ENCODE measurements at places on chromosomes 7 and 10.

DNA sequence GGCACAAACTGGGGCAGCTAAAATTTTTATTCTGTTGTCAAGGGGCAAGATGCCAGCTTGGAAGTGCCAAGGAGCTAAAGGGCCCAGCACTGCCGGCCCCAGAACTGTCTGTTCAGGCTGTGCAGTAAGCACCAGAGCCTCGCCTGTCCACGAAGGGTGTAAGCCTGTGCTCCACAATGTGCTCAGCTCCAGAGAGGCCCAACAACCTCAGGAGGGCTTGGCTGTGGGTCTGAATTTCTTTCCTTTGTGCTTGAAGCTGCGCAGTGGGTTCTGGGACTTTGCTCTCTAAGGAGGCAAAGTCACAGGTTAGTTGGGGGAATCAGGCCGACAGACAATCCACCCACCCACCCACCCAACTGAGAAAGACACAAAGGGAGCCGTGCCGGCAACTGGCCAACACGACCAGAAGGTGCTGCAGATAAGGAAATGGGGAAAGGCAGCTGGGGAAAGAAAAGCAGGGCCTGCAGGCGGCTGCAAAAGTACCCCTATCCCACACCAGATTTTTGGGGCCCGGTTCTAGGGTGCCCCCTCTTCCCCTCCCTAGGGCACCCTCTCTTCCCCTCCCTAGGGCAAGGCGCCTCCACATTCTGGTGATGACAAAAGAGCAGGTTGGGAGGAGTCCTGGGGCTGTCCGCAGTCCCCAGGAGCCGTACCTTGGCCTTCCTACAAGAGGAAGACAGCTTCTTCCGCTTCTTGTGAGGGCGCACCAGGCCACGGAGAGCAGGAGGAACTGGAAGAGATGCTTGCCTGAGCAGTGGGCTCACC lies 7.7 kb downstream of the DDX56 start:
- DNase-seq: no peak

DNA sequence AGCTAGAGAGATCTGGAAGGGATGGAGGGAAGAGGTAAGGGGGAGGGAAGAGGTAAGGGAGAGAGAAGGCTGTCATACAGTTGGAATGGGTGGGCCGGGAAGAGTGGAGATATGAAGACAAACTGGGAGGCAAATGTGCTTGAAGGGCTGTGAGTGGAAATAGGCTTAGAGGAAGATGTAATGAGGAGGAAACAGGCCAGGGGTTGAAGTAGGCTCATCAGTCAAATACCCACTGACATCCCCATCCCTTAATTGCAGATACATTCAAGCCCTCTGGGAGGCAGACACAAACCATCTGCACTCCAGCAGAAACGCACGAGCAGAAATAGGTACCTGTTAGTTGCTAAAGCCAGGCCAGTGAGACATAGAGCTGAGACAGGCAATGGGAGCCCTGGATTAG lies 2.1 kb downstream of the SYNPO2L start:
- peak; percentile 51 for DNase-seq

- DNase-seq: no peak
Measured at GRCh38 chr7:129535896-129536295, 33.6 kb downstream of the SMKR1 start.

DNA sequence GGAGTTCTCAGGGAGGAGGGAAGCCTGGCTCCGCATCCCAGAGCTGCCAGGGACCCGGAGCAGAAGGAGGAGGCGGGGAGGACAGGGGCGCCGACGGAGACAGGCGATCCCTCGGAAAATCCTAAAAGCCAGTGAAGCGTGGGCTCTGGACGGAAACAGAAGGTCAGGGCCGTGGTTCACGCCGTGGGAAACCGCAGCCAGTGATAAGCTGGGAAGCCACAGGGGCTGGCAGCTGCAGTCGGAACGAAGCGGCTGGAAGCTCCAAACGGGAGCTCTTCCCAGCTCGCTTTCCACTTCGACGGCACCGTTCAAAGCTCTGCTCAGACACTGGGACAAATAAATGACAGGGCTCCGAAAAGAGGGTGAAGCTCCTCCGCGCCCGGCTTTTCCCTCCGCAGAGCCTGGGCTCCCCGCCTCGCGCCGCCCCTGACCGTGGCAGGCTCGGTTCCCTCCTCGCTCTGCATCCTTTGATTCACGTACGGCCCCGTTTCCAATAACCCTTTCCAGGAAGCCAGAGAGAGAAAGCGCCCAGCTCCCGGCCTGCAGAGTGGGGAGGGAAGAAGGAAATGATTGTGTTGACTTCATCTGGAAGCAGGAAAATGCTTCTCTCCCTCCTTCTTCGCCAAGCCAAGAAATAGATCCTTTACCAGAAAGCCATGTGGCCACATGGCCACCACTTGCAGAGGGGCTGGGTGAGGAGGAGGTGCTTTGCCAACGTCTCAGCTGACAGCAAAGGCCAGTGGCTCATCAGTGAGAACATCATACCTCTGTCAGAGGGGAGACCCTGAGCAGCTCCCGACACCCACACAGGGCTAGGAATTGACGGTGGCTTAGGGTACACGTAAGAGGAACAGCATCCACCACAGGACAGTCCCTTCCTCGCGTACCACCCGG lies 57.4 kb downstream of the ADRB1 start:
- DNase-seq: no peak

DNA sequence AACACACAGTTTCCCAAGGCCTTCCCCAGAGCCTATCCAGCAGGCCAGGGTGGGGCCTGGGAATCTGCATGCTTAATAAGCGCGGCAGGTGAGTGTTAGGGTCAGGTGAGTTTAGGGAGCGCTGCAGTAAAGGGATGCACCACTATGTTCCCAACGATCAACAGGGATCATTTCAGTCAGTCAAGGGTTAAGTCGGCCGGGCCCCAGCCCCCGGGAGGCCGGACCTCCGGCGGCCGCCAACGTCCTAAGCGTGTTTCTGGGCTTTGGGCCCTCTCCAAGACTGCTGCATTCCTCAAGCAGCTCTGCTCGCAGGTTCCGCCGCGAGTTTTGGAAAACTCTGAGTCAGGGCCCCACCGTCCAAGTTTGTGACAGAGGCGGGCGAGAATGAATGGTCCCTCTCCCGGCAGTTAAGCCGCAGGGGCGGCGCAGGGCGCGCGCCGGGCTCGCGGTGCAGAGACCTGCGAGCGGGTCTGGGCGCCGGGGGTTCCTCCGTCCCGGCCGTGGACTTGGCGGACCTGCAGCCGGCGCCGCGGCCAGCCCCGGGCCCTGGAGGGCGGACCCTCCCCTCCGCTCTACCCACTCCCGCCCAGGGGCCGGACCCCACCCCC lies 81.6 kb downstream of the ARHGAP22 start:
- DNase-seq: peak; percentile 88

All from H54 (cell line).